ENCODE measurements at places on chromosomes 7 and 10.

DNA sequence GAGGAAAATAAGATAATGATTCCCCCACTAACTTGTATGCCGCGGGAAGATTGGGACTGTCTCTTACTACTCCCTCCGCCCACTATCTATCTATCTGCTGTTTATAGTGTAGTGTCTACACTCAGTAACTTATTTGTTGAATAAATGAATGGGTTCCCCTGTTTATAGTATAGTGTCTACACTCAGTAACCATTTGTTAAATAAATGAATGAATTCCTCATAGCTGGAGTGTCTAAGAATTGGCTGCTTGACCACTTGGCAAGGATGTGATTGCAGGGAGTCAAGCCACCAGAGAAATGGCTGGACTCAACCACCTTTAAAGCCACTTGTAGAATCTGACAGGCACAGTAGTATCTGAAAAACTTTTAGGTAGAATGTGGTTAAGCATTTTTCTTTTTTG lies 147.1 kb downstream of the TRIL start:
- DNase-seq = no peak

- DNase-seq = no peak
Observed at GRCh38 chr10:105351187-105351586, 710.1 kb downstream of the SORCS3 start.

DNA sequence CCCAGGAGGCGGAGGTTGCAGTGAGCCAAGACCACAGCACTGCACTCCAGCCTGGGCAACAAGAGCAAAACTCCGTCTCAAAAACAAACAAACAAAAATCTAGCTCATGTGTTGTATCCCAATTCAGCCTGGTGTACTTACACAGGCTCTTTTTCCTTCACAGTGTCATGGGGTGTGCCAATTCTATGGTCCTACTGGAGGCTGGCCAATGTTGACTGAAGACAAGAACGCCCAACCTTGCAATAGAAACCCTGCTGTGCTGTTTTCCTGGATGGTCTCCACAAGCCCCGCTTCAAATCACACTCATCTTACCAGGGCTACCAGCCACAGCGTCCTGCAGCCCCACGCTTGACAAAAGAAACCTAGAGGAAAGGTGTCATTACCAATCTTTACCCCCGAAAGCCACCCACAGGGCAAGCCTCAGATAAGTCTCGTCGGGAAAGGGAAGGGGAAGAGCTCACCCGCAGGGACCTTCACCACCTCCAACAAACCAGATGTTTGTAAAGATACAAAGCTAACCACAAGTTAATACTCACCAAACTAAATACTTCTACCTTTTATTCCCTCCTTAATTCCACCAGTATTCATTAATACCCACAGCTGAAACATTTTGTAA lies 64.8 kb downstream of the TNS3 start:
- no peak for DNase-seq

DNA sequence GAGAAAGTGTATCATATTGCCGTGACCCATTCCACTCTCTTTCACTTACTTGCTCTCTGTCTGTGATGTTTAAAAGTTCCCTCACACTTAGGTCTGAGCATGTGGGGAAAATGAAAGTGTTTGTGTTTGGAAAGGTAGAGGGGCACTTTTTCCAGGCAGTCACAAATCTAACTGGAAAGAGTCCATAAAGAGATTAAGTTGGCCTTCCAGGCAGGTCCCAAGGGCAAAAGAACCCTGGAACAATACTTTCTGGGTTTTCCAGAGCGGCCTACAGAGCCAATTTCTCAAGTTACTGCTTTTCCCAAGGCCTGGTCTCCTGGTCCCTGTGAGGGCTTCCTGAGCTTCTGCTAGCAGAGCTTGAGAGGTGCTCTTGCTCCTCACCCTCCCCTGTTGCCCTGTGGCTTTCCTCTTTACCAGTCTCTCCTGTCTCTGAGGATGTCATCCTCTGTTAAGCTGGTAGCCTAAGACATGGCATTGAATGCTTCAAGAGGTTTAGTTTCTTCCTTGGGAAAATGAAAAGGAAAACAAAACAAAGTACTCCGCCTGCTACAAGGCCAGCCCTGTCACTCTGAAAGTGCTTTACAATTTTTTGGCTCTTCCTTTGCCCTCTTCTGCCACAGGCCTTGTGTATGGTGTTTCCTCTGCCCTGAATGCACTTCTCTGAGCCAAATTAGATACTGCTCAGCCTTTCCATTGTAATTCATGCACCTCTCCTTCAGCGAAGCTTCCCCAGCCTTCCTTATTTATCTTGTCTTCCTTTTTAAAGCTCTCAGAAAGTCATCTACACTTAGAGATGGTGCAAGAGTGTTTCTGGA lies 20.1 kb downstream of the TES start:
- no peak for DNase-seq

DNA sequence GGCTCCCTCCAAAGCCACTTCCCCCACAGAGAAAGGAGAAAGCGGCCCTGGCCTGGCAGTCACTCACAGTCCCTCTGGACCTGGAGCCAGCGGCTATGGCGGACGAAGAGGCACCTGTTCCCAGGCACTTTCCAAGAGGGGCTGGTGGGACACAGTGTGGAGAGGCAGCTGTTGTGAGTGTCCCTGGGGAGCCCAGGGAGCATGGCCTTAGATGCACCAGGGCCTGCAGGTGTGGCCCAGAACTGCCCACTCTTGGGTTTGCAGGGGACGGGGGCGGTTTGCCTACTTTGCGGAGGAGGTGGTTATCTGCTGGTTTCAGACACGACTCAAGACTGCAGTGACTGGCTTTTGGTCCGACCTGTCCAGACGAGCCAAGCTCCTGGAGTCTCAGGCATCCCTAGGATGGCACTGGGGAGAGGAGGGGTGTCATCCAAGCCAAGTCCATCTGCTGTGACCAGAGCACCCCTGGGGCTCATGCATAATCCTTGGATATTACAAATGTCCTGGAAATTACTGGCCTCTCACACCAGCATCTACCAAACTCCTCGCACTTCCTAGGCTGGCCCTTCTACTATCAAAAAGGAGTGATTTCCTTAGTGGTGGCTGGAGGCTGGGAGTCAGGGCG lies 18.4 kb downstream of the CTBP2 start:
- DNase-seq = no peak

- peak; percentile 39 for DNase-seq
Observed at GRCh38 chr10:125158601-125159485, 1.5 kb downstream of the CTBP2 start.

GRCh38 chr10:130956251-130956650 lies 355.3 kb downstream of the TCERG1L start:
- DNase-seq = no peak

- DNase-seq = no peak
Observed at GRCh38 chr10:80132299-80133139, at the start of gene PLAC9. PLAC9 (plus strand) TSS chr10:80132730; CDS start chr10:80132763, 33 bp downstream.

DNA sequence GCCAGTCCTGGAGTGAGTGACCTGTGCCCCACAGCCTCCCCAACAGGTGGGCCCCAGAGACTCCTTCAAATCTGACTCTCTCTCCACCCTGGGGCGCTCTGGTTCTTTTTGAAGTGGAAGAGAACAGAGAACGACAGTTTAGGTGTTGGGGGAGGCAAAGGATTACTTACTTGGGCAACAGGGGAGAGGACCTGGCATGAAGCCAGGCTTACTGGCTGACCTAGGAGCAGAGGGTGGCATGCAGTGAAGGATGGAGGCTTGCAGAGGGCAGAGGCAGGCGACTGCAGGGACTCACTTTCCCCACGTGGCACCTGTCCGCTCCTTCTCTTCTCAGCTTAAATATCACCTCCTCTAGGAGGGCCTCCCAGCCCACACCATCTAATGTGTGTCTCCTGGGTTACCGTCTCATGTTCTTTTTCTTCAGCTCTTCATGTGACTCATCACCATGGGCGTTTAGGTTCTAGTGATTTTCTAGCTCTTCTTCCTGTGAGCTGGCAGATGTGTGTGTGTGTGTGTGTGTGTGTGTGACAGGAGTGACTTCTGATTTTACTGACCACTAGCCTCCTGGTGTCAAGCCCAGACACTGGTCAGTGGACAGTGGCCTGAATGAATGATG lies 15.5 kb downstream of the LZTS2 start:
- DNase-seq = peak; percentile 97

DNA sequence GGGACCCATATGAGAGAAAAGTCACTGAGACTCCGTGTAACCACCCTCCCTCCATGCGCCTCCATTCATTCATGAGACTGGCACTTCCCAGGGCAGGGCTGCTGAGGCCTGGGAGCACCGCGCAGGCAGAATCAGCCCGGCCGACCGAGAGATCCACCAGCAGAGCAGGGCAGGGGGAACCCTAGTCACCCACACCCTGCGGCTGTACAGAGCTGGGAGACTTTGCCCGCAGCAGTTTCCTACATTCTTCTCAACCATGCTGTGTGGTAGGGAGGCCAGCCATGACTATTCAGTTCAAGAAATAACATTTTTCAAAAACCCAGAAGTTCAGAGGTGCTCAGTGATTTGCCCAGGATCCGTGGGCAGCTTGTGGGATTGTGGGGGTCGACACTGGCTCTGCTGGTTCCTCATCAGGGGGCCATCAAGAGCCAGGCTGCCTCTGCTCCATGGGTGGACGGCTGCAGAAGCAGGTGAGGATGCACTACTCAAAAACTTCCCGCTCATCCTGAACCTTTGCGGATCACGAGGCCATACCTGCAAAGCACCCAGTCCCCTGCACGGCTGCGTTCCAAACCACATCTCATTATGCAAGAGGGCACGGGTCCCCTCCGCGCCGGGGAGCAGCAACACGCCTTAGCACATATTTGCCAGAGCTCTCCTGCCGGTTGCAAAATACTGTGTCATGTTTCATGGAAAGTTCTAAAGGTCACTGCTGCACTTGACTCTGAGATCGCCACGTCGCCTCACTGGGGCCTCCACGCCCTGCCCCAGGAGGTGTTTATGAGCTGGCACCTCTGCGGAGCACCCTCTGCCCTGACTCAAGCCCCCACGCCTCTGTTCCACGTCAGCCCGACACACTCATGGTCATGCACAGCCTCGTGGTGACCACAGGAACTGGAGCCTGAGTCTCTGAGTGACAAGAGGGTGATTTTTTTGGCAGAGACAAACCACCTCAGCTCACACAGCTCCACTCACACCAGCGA lies 132.0 kb downstream of the PRKAG2 start:
- DNase-seq = peak; percentile 98

- DNase-seq = peak; percentile 97
Observed at GRCh38 chr7:146961617-146962016, 845.0 kb downstream of the CNTNAP2 start.

GRCh38 chr10:69209787-69210484 lies 10.2 kb upstream of the HKDC1 start:
- DNase-seq = no peak

GRCh38 chr7:117200786-117201458 lies 121.9 kb downstream of the WNT2 start:
- no peak for DNase-seq

- DNase-seq = no peak
Observed at GRCh38 chr7:124257638-124258308, 224.9 kb upstream of the TMEM229A start.

GRCh38 chr10:108812296-108812695 lies 1111.0 kb downstream of the XPNPEP1 start:
- DNase-seq = no peak

- DNase-seq = peak; percentile 88
Observed at GRCh38 chr10:99775850-99776249, 6.6 kb upstream of the ABCC2 start.

- DNase-seq = no peak
Observed at GRCh38 chr10:19049567-19049966, 966 bp downstream of the MALRD1 start.

DNA sequence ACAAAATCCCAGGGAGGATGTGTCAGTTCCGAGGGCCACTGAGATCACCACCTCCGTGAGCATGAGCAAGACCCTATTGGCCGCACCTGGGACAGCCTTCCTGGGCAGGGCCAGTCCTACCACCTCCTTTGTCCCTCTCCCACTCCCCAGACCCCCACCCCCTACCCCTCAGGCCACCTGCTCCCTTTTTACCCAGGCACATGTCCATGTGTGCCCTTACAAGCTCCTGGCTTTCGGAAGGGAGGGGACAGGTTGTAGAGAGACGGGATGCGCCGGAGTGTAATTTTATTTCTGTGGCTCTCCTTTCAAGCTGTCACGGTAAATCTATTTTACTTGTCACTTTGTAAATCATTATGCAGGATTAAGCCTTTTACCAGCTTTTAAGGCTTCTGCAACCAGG lies 20.9 kb downstream of the ZMIZ1 start:
- DNase-seq = no peak

DNA sequence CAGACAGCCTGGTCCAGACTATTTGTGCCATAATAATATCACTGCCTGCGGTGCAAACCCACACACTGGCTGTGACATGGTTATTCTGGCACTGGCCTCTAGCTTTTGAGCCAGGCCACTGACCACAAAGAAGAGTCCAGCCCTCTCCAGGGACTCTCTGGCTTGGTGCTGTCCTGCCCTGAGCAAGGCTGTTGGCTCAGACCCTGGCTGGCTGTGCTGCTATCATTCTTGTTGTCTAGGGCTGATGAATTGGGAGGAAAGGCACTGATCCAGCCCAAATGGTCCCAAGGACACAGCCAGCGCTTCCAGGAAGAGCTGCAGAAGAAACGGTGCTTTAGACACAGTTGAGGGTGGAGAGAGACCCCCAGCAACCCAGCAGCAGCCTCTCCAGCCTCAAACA lies 80.8 kb downstream of the TMEM130 start:
- no peak for DNase-seq

DNA sequence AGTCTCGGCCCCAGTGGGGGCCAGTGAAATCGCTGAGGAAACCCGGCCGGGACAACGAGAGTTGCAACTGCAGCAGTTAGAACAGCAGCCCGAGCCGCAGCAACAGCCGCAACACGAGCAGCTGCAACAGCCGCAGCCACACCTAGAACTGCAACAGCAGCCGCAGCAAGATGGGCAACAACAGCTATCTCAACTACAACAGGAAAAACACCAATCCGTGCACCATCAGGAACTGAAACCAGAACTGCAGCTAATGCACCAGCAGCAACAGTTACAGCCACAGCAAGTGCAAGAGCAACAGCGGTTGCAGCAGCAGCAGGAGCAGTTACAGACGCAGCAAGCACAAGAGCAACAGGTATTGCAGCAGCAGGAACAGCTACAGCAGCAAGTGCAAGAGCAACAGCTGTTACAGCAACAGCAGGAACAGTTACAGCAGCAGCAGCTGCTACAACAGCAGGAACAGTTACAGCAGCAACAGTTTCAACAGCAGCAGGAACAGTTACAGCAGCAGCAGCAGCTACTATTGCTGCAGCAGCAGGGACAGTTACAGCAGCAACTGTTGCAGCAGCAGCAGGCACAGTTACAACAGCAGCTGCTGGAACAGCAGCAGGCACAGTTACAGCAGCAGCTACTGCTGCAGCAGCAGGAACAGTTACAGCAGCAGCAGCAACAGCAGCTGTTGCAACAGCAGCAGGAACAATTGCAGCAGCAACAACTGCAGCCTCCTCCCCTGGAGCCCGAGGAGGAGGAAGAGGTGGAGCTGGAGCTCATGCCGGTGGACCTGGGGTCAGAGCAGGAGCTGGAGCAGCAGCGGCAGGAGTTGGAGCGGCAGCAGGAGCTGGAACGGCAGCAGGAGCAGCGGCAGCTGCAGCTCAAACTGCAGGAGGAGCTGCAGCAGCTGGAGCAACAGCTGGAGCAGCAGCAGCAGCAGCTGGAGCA lies 6.1 kb downstream of the ZNF853 start:
- DNase-seq = no peak

GRCh38 chr7:71649812-71650211 lies 517.9 kb downstream of the GALNT17 start:
- no peak for DNase-seq

All from RCC 7860 (cell line).